ENCODE measurements at places on chromosomes 7 and 10.

GRCh38 chr7:110400411-110400810 is 690.5 kb upstream of the LRRN3 start:
- no peak for DNase-seq

- DNase-seq = no peak
Observed at GRCh38 chr7:114766041-114766356, 155.9 kb upstream of the MDFIC start.

GRCh38 chr10:52343439-52343838 is 29.4 kb downstream of the DKK1 start:
- no peak for DNase-seq

DNA sequence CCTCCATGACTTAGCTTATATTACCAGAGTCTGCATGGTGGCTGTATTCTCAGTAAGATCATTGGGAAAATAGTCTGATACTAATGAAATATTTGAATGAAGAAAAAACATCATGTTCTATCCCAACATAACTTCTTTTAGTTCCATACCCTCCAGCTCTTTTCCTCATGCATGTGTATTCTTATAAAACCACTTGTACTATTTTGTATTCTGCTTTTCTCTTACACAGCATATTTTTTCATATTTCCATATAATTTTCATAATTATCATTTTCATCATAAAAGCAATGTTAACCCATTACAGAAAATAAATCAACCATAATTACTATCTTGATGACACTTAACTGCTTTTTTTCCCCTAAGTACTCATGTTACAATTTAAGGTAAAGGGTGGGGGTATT is 371.2 kb upstream of the LRGUK start:
- DNase-seq = no peak

Data from occipital lobe (tissue), 3 donors.